Calu3 (cell line): ENCODE measurements at places on chromosomes 5 and 9. TPM values are rescaled to one million over a fixed set of nuclear protein-coding genes. Genes with fewer than 3 reads are reported as not detected.
A peak's percentile ranks its signal among the peaks of the same experiment; 100 is the strongest.

DNA sequence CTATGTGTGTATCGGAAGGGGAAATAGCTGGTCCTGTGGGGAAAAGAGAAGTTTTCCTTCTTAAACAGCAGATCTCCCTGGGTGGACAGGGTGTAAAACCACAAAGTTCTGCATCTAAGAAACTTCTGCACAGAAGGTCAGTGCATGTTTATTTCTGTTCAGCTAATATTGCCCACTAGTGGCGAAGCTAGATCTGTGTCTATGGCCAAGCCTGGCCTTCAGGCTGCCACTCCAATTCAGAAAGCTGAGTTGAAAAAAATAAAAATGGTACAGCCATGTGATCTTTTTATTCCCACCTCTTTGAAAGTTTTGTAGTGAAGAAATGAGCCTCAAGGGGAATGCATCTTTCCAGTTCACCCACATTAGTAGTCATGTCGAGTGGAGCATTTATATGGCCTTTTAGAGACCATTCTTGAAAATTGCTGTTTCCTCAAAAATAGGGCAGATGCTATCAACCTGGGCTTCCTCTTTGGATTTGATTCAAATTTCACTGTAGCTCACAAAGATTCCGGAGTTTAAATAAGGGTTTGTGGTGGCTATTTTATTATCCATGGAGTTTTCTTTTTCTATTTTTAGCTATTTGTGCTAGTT, 488.0 kb downstream of the PRELID2 start:
- peak; percentile 43 for DNase-seq

GRCh38 chr5:31990701-31991110, 183.4 kb downstream of the GOLPH3 start:
- no peak for DNase-seq

GRCh38 chr9:81256368-81256767, 433.0 kb downstream of the TLE1 start:
- no peak for DNase-seq

DNA sequence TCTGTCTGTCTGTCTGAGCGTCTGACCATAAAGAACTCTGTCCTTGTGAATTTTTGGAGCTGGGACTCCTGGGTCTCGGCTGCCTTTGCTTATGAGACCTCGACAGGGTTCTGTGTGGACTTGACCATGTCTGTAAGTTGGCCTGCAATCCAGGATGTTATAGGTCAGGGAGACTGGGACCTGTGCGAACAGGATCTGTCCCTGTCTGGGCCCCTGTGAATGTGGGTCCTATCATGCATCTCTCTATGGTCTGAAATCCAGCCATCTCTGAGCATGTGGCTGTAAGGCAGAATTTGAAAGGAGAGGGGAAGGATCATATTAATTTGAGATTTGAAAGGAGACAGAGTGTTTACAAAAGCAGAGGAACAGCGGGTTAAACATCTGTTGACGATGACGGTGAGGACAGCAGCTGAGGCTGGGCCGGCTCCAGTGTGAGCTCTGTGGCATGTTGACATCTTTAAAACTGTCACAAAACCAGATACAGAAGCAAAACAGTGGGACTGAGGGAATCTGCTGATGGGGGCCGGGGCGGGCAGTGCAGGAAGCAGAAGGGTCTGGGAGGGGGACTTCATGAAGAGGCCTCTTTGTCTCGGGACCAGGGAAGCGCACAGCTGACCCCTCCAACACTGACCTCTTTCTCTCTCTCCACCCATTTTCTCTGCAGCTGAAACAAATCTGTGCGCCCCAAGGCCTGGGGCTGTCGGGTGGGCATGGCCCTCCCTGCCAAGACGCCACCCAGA, 19.1 kb upstream of the MVB12B start:
- no peak for DNase-seq

- no peak for DNase-seq
Observed at GRCh38 chr9:28600226-28600625, 1026.9 kb upstream of the C9orf72 start.

- no peak for DNase-seq
Observed at GRCh38 chr5:10431415-10431814, 10.3 kb upstream of the ROPN1L start.

- DNase-seq = no peak
Observed at GRCh38 chr5:146772881-146773466, 105.6 kb downstream of the PPP2R2B start.

DNA sequence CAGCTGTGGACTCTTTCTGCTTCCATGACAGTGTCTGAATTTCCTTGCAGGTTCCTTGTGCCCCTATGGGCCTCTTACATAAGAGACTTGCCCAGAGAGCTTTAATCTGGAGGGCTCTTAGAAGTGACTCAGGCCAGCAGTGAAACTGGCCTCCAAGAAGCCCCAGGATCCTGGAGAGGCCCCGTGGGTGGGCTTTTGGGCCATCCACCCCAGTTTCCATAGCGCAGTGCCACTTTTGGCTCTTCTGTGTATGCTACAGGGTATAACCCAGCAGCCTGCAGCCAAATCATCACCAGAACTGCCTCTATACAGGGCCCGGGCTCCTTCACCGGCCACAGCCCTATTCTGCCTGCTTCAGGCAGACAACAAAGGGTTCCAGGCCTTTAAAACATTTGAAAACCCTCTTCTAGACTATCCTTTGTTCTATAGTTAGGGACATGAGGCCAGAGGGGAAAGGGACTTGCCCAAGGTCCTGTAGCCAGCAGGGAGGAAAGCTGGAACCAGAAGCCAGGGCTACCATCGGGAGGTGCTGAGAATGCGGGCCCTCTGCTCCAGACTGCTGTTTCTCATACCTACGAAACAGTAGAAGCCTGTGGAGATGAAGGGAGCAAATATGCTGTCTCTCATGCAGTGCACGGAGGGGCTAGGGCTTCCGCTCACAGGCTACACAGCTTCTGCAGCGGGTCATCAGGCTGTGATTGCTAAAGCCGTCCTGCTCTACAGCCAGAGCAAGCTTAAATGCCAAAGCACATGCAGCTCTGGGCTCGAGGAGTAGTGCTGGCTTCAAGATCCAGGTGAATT, 18.0 kb downstream of the SH3PXD2B start:
- no peak for DNase-seq

GRCh38 chr5:65018763-65019162, 250.0 kb downstream of the CWC27 start:
- DNase-seq = no peak

GRCh38 chr5:172395483-172395882, 58.8 kb downstream of the SH3PXD2B start:
- DNase-seq = no peak

DNA sequence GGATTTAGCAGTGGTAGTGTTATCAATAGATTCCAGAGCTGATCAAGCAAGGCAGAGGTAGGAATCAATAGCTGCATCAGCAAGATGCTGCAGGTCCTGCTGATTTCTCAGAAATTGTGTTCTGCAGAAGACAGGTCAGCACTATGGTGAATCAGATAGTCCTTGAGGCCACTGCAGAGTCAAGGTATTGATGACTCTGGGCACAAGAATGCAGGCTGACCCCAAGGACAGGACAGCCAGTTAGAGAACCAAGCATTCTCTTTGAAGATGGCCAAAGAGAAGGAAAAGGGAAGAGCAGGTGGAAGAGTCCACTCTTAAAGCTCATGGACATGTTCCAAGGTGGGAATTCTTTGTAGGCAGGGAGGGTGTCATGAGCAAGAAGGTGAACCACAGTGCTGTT, 28.0 kb downstream of the PRUNE2 start:
- DNase-seq = no peak

DNA sequence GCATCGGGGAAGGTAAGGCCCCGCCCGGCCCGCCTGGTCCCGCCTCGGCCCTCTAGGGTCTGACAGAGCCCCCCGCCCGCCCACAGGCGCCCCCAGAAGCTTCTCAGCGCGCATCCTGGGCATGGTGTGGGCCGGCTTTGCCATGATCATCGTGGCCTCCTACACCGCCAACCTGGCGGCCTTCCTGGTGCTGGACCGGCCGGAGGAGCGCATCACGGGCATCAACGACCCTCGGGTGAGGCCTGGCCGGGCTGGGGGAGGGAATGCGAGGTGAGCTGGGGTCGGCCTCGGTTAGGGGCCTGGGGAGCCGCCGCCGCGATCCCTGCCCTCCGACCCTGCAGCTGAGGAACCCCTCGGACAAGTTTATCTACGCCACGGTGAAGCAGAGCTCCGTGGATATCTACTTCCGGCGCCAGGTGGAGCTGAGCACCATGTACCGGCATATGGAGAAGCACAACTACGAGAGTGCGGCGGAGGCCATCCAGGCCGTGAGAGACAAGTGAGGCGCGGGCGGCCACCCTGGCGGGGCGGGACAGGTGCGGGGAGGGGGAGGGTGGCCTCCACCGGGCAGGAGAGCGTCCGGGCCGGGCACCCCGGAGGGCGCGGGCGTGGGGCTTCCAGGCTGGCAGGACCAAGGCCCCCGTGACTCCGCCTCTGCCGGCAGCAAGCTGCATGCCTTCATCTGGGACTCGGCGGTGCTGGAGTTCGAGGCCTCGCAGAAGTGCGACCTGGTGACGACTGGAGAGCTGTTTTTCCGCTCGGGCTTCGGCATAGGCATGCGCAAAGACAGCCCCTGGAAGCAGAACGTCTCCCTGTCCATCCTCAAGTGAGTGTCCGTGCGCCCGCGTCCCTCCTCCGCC, 7.1 kb downstream of the LRRC26 start:
- DNase-seq = no peak

DNA sequence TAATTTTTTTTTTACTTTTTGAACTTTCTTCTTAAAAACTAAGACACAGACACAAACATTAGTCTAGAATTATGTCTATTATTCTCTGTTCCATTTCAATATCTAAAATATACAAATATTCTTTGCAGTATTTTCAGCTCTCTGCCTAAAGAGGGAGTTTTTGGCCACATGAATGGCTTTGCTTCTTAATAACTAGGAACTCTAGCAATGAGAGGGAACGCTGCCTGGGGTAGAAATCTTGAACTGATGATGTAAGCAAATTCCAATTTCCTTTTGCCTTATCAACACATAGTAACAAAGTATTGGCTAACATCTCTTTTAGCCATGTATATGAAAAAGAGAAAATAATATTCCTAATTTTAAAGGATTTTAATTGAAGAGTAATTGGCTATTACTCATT, 51.9 kb downstream of the SLC25A46 start:
- DNase-seq = no peak

DNA sequence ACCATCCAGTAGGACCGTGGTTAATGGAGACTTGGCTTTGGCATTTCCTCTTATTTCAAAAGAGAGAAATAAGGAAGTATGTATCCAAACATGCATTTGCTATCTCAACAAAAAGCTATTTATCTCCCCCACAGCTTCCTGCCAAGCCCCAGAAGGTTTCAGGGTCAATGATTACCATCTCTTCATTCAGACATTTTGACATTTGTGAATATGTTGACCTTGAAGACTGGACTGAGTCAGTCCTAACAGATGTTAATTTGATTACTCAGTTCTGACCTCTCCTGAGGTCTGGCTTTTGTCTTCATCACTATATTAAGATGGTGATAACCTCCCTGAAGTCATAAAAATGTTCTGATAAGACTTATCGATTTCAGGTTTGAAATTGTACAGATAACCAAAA, 479.4 kb downstream of the AGTPBP1 start:
- no peak for DNase-seq

DNA sequence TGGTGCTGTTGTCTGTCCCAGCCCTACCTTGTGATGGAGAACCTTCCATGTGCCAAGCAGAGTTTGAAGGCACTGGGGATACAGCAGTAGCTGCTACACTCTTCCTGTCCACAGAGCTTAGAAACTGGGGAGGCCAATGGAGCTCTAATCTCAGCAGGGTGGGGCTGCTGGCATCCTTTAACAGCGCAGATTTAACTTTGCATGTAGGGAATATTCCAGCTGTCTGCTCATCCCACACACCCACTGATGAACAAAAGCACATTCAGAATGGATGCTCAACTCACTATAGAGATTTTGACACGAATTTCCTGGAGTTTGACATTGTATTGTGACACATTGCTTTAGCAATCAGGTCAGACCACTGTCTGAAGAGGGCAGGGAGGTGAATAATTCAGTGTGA, 49.0 kb downstream of the TMEM215 start:
- no peak for DNase-seq

- DNase-seq = no peak
Observed at GRCh38 chr5:56819060-56819881, 3.9 kb downstream of the MAP3K1 start.

DNA sequence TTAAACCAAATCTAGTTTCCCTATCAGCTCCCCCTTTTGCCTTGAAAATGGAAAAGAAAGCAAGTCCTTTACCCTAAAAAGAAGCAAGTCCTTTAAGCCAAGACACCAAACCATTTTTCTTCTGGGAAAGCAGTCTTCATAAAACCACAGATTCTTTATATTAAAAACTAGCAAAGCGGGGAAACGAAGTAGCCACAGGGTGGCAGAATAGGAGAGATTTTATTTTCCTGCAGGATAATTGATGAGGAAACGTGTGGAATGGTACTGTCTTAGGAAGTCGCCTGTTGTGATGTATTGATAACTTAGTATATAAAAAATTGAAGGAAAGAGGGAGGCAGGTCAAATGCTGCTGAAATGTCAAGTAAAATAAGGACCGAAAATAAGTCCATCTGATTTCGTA, 41.1 kb downstream of the ZNF883 start:
- DNase-seq = no peak

DNA sequence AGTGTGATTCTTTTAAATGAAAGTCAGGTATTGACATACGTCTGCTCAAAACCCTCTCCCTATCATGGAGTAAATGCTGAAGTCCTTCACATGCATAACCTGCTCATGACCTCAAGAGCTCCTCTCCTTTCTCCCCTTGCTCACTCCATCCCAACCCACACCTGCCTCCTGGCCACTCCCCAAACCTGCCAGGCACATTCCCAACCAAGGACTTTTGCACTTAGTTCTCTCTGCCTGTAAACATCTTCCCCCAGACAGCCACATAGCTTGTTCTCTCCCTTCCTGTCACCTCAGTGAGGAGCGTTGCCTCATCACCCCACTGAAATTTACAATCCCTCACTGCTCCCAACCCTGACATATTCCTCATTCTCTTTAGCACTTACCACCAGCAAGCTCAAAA, 8.7 kb downstream of the SETD9 start:
- DNase-seq = no peak

DNA sequence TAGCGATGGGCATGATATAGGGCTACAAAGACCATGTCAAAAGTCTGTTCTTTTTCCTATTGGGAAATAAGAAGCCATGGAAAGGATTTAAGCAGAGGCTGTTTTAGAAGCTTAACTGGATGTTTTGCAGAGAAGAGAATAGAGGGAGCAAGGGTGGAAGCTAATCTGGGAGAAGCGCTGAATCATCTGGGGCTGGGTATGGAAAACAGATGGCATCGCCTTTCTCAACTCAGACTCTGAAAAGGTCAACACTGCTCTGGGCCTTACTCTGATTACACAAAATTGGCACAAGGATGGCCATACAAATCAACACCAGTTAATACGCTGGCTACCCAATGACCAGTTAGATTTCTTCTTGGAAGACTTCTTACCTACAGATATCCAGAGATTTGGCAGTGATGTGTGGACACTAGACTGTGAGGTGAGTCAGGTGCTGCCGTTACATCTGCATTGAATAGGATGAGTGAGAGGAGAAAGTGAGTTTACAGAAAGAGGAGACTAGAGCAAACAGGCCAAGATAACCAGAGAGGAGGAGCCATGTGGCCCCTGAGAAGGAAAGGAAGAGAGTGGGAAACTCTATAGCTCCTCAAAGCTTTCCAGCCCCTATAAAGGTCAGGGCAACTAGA, 6.2 kb upstream of the TCERG1 start:
- DNase-seq = no peak

GRCh38 chr5:178777520-178777919, 47.1 kb upstream of the ZNF354A start:
- no peak for DNase-seq

- DNase-seq = peak; percentile 52
Observed at GRCh38 chr5:151002250-151002649, 18.1 kb upstream of the GPX3 start.

Gene PCDHB6
- not detected in 2 replicates for total RNA-seq

Gene PCDHB15
- total RNA-seq = 1.1 and 1.4 TPM in 2 replicates

Gene CDH9
- not detected in 2 replicates for total RNA-seq

Gene COQ4
- 34.0 and 37.3 TPM in 2 replicates for total RNA-seq

Gene ADGRD2
- not detected in 2 replicates for total RNA-seq

Gene BTNL9
- total RNA-seq = 5.0 and 5.8 TPM in 2 replicates
